ENCODE measurements at places on chromosomes 3 and 15.

DNA sequence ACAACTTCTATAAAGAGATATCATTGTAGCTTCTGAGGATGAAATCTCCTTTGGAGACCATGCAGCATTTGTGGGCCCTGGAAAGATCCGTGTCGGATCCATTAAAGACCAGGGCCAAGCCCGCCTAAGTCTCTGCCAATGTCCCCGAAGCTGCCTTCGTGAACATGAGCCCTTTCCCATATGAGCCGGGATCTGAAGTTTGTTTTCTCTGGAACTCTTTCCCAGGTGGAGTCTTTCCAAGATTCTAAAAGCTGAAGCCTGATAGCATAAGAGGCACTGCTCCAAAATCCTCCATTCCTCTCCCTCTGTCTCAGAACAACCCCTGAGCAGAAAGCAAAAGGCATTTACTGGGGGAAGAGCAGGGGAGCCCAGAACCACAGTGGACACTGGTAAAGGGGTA lies 274.6 kb downstream of the NTRK3 start:
- DNase-seq = no peak

GRCh38 chr3:15708882-15709677 lies 88.7 kb downstream of the ANKRD28 start:
- peak; percentile 5 for DNase-seq

DNA sequence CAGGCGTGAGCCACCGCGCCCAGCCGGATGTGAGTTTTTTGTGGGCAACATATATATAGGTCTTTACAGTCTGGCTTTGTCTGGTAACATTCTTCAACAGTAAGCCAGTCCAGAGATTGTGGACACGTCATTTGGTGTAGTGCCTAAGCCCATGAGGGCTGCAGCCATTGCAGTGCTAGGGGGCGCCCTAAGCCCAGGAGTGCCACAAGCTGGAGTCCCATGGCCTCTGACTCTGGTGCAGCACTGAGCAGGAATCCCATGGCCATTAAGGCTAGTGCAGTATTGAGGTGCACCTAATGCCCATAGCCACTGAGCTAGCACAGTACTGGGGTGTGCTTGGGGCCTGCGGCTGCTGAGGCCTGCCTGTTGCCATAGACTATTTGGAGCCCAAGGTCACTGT lies 136.4 kb upstream of the NDN start:
- no peak for DNase-seq

DNA sequence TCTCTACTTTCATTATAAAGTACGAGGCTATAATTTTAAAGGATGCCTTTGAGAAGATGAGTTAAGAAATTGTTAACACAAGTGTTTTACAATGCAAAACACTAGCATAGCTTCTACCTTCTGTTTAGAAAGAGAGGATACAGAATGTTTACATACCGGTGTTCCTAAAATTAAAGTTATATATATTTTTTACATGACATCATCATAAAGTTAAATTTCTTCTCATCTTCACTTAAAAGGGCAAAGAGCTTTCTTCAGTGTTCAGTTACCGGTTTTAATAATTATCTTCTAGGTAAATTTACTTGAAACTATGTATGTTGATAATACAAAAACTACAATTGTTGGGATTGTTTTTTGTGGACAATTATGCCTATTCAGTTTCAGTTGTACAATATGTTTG lies 32.7 kb upstream of the TM2D3 start:
- no peak for DNase-seq

- DNase-seq = no peak
Observed at GRCh38 chr15:26804063-26804804, 31.4 kb upstream of the GABRB3 start.

DNA sequence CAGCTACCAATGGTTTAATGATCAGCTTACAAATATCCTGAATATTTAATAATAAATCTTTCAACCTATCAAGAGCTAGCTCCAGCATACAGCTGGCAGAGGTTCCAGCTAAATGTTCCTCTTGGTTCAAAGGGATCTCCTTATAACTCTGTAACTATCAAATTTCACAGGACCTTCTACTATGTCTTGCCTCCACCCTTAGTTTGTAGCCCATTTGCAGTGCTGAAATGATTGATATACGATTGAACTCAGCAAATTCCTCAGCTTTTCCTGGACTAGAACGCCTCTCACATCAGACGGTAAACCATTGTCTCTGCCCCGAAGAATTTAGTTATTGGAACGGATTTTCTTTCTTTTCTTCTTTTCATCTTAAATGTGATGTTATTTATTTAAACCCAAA lies 41.5 kb downstream of the CD200R1L start:
- DNase-seq = no peak

GRCh38 chr15:83475551-83475950 lies 28.4 kb downstream of the SH3GL3 start:
- DNase-seq = peak; percentile 25

GRCh38 chr3:4270720-4271119 lies 32.4 kb upstream of the SETMAR start:
- no peak for DNase-seq

DNA sequence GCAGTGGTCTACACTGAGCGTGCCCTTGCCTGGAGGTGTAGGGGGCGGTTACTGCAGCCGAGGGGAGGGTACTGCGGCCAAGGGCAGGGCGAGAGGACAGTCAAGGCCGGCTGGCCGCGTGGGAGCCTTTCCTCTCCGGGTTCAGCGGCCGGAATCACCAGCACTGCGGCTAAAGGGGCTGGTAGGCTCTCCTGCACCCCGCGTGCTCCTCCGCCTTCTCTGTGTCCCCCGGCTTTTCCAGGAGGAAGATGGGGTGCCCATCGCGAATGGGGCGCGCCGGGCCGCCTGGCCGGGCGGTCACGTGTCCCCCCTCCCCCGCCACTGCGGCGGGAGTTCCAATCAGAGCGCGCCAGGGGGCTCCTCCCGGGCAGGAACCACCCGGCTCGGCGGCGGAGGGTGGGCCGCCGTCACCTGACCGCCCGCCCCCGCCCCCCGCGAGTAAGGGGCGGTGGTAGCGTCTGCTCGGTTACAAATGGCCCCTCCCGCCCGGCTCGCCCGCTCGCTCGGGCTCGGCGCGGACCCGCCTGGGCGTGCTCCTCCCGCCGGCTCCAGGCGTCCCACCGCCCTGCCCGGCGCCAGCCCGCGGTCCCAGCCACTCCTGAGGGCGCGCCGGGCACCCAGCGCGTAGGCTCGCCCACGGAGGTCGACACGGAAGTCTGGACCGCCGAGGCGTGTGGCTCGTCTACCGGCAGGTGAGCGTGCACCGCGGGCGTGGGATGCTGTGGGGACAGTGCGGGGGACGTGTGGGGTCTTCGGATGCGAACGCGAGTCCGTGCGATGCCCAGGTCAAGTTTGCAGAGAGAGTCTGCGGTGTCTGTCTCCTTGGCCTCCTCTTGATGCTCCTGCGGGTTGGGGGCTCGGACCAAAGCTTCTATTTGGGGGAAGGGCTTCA lies 242.6 kb upstream of the TOPAZ1 start:
- peak; percentile 84 for DNase-seq

DNA sequence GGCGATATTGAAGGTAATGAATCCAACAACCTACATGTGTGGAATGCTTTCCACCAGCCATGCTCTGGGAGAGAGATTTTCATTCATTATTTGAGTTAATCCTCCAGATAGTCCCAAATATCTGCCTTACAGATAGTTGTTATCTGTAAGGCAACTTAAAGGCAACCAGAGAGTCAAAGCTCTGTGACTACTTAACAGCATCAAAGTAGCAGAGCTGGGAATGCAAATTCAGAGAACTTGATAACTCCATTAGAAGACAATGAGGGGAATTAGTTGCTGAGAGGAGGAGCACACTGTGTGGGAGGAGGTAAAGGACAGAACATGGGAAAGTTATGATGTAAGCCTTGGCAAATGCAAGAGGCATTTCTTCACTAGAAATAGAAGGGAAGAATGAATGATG lies 10.5 kb upstream of the CRBN start:
- DNase-seq = no peak

DNA sequence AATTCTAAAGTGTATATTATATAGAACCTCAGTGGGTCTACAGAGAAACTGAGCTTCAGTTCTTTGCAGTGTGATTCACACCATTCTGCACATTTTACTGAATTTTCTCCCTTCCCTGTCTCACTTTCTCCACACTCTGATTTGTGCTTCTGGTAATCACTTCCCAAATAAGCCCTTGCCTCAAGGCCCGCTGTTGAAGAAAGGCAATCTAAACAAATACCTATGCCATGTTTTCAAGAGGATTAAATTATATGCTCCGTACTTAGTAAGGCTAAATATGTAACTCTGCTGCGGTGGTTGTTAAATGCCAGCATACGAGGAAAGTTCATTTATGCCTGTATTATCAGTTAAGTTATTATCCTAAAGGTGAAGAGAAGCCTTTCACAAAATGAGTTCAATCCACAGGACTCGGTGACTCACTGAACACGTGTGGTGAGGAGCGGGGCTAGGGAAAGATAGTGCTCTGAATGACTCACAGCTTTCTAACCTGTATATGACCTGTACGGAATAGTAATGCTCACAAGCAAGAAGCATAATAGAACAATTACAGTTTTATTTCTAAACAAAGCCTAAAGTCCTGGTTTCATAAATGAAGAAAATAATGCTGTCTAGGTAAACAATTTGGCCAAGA lies 25.1 kb downstream of the CNTN6 start:
- DNase-seq = no peak

- peak; percentile 29 for DNase-seq
Observed at GRCh38 chr15:85592148-85592547, 202.6 kb downstream of the KLHL25 start.

Measured in AG08396 (cell line).